NCI-H2081 treated with DMSO at 0.1 percent for 48 hours (cell line): ENCODE measurements at places on chromosomes 3 and 15.

DNA sequence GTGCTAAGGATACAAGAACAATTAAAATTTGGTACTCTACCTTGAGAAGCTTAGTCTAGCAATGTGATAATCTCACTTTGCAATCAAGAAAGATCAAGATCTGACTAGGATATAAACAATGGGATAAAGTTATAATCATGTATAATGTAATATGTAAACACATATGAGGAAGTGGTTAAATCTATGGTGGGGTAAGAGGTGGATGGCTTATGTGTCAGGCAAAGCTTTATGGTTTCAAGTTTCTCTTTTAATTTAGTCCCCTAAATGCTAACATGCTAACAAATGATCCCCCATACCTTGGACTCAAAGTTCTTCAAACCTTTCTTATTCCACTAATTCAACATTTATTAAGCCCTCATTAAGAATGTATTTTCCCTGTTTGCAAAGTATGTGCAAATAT lies 2.5 kb downstream of the RSL24D1 start:
- DNase-seq, result no peak

GRCh38 chr3:81299481-81299880 lies 462.0 kb downstream of the GBE1 start:
- no peak for DNase-seq

DNA sequence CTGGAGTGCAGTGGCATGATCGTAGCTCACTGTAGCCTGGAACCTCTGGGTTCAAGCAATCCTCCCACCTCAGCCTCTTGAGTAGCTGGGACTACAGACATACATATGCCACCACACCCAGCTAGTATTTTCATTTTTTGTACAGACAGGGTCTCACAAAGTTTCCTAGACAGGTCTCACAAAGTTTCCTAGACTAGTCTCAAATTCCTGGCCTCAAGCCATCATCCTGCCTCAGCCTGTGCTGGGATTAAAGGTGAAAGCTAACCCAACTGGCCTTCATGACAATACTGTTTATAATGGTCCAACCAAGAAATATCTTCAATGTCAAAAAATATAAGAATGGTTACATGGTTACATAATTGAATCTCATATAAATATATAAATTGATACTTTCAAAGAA lies 24.0 kb downstream of the GPR176 start:
- no peak for DNase-seq

GRCh38 chr3:97822359-97822775 lies 556 bp downstream of the CRYBG3 start:
- no peak for DNase-seq

GRCh38 chr3:141000027-141000663 lies 51.0 kb upstream of the SPSB4 start:
- DNase-seq, result peak; percentile 31

- no peak for DNase-seq
Observed at GRCh38 chr3:100110162-100110561, 4.1 kb downstream of the FILIP1L start.

DNA sequence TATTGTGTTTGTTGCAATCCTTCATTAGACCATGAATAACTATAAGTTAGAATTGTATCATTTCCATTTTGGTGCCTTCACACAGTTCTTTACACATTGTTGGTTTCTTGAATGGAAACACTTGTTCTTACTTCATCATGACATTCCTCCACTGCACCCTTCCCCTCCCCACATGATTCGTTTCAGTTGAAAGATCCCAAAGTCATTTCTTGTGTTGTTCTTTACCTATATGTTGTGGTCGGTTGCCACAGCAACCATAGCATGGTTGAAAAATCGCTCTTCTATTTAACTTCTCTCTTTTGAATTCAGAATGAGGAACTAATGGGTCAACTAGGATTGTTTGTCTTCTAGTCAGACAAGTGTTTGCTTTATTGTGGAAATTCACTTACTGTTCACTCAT lies 103.3 kb downstream of the IL1RAP start:
- DNase-seq, result no peak

DNA sequence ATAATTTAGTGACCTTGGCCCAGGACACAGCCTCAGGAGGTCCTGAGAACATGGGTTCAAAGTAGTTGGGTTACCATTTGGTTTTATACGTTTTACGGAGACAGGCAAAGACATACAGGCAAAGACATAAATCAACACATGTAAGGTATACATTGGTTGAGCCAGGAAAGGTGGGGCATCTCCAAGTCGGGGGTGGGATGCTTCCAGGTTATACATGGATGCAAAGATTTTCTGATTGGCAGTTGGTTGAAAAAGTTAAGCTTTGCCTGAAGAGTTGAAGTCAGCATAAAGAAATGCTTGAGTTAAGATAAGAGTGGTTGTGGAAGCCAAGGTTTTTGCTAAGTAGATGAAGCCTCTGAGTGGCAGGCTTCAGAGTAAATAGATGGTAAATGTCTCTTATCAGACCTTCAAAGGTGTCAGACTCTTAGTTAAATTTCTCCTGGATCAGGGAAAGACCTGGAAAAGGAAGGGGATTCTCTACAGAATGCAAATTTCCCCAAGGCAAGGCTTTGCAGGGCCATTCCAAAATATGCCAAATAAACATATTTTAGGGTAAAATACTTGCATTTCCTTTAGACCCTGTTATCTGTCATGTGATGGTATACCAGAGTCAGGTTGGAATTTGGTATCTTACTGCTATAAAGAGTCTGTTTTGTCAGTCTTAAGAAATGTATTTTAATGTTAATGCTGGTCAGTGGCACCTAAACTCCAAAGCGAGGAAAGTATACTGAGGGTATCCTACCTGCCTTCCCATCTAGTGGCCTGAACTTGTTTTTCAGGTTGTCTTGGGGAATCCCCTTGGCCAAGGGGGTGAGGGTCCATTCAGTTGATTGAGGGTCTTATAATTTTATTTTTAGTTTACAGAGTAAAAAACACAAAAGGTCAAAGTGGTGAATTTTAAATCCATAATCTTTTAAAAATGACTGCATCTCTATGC lies 8.2 kb upstream of the PDHB start:
- no peak for DNase-seq

- no peak for DNase-seq
Observed at GRCh38 chr3:194036842-194037241, 99.1 kb upstream of the HES1 start.

DNA sequence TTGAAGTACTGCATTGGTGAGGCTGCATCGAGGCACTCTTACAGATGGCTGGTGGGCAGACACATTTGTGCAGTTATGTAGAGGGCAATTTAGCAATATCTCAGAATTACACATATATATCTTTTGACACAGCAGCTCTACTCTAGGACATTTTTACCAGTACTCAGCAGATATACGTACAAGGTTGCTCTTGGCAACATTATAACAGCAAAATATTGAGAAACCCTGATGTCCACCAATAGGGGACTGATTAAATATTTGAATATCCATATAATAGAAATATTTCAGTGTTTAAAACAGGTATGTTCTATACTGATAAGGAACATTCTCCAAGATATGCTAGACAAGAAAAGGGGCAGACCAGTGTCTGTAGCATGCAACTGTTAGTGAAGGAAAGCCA lies 7.9 kb upstream of the FBXO22 start:
- DNase-seq, result no peak

DNA sequence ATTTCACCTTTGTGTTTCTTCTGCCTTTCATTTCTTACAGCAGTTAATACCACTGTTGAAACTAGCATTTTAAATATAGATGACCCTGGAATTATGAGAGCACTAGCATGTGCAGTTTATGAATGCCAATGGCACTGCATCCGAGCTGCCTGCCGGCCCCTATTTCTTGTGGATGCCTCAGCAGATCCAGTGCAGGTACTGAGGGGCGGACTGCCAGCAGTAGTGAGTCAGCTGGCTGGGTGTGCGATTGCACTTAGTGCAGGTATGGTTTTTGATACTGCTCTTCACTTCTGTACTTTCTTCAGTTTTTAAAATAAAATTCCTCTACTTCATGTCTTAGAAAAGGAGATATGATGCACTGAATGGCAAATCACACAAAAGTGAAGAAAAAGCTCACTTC lies 453.0 kb downstream of the DIPK2A start:
- DNase-seq, result no peak

GRCh38 chr3:13095408-13095937 lies 22.2 kb upstream of the IQSEC1 start:
- no peak for DNase-seq

- no peak for DNase-seq
Observed at GRCh38 chr3:125051715-125052581, 3.8 kb downstream of the HEG1 start.

DNA sequence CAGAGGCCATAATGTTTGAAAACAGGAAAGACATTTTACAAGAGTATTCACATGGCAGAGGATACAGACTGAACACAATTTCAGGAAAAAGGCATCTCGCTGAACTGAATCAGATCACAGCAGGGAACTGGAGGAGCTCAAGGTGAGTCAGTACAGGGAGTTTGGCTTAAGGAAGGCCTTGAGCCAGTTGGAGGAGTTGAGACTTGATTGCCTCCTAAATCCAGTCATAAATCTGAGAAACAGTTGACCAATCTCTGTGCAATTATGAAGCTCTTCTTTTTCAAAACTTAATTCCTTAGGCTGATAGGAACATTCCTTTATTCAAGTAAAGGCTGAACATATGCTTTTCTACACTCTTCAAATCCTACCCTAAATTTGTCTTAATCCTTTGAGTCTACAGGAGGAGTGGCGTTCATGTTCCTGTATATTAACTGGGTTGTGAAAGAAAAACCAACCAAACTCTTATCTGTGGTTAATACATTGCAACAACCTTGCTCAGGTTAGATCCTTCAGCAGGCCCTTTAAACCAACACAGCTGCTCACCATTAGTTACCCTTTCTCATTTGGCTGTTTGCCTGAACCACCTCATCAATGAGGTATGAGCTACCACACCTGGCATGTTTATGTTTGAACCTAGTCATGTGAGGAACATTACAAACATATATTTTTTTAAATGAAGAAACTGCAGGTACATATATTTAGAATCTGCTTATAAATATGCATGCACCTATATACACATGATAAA lies 404.1 kb upstream of the ATP11B start:
- DNase-seq, result peak; percentile 89

DNA sequence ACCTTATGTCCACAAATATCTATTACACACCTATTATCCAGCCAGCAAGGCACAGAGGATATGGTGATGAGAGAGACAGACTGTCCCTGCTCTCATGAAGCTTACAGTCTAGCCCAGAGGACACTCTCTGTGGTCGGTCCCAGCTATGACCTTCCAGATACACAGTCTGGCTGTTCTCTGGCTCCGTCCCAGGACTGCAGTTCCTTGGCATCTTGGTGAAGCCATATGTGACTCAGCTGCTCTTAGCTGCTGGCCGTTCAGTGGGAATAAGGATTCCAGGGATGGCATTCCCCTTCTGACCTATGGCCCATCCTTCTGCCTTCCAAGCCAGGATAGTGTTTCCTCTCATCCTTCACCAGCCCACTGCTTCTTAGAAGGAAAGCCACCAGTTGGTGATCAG lies 30.8 kb downstream of the MEX3B start:
- DNase-seq, result no peak

GRCh38 chr3:190265796-190266195 lies 56.5 kb downstream of the CLDN1 start:
- DNase-seq, result no peak

GRCh38 chr3:188948281-188948996 lies 223.3 kb upstream of the TPRG1 start:
- DNase-seq, result no peak

GRCh38 chr15:83670672-83671229 lies 16.8 kb downstream of the ADAMTSL3 start:
- DNase-seq, result no peak

GRCh38 chr3:160765211-160765610 lies 9.2 kb downstream of the PPM1L start:
- DNase-seq, result no peak

GRCh38 chr3:193314161-193314560 lies 64.4 kb downstream of the ATP13A5 start:
- DNase-seq, result no peak

- DNase-seq, result no peak
Observed at GRCh38 chr3:3821777-3822176, 22.5 kb downstream of the LRRN1 start.

DNA sequence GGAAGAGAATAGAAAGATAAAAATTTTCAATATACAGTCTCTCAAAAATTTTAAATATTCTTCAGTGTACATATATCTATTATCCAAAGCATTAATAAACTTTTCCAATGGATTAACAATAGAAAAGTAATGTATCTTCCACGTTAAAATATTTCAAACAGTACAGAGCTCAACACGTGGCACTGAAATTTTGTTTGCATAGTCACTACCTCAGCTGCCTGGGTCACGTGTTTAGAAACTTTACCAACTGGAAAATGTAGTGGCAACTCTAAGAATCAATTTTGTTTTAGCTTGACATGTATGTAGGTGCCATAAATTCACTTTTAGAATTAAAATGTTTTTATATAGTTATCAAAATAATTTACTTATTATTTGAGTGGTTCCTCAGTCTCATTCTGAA lies 85.3 kb downstream of the CNTN3 start:
- no peak for DNase-seq

DNA sequence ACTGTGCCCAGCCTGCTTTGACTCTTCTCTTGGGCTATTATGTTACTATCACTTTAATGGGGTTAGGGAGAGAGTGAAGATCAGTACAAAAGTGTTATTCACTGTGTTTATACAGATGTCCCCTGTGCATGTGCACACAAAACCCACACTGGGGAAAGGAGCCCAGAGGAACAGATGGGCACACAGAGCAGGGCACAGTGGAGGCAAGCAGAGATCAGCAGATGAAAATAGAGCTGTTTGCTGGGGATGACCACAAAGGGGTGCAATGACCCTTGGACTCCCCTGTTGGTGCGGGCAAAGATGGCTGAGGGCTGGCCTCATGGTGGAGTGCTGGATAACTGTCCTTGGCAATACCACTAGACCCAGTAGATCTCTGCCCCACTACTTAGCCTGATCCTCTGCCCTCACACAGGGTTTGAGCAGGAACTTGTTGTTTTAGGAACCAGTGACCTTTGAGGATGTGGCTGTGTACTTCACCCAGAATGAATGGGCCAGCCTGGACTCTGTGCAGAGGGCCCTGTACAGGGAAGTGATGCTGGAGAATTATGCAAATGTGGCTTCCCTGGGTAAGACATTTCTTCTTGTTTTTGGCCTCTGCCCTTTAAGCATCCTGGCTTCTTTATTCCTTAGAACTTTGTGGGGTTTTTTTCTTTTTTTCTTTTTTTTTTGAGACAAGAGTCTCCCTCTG lies 5.3 kb downstream of the ZNF620 start:
- DNase-seq, result no peak

DNA sequence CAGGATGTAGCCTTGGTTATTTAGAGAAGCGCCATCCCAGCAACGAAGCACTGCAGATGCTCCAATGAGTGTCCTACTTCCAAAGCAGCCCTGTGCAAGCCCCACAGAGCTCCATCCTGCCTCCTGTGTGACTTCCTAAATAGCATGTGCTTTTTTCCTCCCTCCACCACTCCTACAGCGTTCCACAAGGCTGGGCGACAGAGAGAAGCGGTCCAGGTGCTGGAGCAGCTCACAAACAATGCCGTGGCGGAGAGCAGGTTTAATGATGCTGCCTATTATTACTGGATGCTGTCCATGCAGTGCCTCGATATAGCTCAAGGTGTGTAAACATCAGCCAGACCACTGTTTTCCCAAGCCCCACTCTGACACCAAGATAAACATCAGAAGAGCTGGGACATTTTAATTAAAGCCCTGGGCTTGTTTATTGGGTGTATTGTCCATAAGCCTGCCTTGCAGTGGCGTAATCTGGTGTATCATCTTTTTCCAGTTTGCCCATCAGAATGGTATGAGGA lies 22.2 kb upstream of the RHO start:
- peak; percentile 98 for DNase-seq
